ENCODE measurements at places on chromosomes 7 and 10.

- DNase-seq = no peak
These were observed 22.6 kb downstream of the BICC1 start for GRCh38 chr10:58535311-58535710.

DNA sequence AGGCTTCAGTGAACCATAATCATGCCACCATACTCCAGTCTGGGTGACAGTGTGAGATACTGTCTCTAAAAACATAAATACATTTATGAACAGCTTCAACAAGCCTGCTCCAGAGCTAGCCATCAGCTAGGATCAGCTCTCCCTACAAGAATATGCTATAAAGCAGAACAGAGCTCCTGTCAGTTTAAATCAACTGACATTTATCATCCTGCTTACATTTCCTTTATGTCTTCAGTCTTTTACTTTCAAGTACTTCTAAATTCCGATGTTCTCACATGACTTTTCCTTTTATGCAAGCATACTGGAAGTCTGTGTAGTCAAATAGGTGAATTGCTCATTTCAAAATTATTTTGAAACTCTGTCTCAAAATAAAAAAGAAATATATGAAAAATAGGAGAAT lies 64.6 kb downstream of the COA1 start:
- DNase-seq = no peak

- DNase-seq = no peak
These were observed 240.4 kb upstream of the PPP2R2D start for GRCh38 chr10:131660427-131660826.

DNA sequence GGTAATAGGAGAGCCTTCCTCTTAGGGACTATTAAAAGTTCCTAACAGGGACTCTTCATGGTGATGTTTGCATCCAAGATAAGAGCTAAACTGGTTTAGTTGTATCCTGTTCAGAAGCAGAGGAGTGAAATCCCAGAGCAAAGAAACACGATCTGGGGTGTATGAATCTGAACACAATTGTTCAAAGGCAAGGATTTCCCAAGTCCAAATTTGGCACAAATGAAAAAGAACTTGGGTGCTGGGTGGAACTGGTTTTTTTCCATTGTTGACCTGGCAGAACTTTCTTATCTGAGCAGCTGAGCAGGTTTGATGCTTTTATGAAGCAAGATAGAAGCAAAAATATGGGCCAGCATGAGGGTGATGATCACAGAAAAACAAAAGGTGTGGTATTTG lies 6.0 kb downstream of the AGFG2 start:
- no peak for DNase-seq

GRCh38 chr7:25596443-25596842 lies 368.2 kb upstream of the NPVF start:
- DNase-seq = no peak

- no peak for DNase-seq
These were observed 47.7 kb upstream of the MKRN1 start for GRCh38 chr7:140526787-140527664.

- DNase-seq = no peak
These were observed 3.0 kb downstream of the SMARCD3 start for GRCh38 chr7:151245360-151246101.

GRCh38 chr10:48450233-48450740 lies 143.8 kb downstream of the MAPK8 start:
- DNase-seq = no peak

DNA sequence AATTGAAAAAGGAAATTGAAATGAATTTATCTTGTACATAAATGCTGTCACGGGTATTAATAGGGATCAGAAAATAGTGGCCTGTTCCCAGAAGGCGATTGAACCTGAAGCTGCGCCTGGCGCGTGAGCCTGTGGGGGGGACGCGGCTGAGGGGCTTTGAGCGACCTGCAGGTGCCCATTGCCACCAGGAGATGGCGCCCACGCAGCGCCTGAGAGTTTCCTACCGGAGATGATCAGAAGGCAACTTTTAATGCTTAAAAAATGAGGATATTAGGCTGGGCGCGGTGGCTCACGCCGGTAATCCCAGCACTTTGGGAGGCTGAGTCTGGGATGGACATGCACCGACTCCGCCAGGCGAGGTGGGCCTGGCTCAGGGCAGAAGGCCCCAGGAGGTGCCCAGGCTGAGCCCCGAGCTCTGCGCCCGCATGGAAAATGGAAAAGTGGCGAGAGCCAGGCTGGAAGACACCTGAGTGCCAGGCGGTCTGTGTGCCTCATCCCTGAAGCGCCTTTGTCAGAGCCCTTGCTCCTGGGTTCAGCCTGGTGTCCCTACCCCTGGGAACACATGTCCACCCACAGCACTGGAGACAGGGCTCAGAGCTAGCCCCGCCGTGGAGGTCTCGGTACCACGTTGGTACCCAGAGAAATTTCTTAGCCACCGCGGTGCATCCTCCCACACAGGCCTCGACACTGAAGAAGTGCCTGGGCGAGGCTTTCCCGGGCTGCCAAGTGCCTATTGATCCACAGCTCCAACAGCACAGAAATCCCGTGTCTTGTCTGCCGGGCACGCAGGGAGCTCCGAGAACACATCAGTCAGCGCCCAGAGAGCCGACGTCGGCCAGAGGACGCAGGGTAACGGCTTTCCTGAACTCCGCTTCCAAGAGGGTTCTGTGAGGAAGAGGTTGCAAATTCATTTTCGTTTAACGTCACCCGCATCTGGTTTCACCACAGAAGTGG lies 117.4 kb downstream of the INPP5A start:
- peak; percentile 21 for DNase-seq

- no peak for DNase-seq
These were observed 6.3 kb downstream of the TMEM243 start for GRCh38 chr7:87213252-87213651.

DNA sequence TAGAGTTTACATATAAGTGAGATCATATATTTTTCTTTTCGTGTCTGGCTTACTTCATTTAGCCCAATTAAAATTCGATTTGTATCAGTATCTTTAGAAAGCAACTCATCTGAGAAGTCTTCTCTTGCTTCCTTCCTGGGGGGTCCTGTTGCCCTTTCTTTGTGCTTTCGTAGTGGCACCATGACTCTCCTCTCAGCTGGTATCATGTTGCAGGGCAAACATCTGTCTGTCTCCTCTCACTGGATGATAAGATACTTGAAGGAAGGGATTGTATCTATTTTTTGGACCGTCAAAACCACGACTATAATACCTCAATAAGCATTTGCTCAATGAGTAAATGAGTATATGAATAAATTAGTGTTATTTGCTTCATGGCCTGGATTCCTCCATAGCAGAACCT lies 382.5 kb upstream of the SORCS1 start:
- no peak for DNase-seq

DNA sequence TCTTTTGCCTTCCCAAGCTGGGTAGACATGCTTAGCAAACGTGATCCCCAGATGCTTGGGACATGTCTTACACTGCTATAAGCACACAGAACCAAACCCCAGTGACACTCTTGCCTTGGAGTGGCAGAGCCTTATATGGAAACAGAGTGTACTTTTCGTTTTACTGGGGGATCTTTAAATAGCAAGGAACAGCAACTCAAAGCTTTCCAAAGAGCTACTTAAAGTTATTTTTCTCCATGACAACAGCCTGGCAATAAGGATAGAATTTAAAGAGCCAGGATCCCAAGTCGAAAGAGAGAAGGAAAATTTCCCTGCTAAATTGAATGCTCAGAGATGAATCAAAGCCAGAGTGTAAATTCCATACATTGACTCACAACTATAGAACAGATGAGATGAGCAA lies 67.8 kb downstream of the ZNF365 start:
- DNase-seq = no peak

- no peak for DNase-seq
These were observed 41.0 kb downstream of the UBE2H start for GRCh38 chr7:129911790-129912189.

- no peak for DNase-seq
These were observed 36.9 kb downstream of the STK32C start for GRCh38 chr10:132270721-132271457.

DNA sequence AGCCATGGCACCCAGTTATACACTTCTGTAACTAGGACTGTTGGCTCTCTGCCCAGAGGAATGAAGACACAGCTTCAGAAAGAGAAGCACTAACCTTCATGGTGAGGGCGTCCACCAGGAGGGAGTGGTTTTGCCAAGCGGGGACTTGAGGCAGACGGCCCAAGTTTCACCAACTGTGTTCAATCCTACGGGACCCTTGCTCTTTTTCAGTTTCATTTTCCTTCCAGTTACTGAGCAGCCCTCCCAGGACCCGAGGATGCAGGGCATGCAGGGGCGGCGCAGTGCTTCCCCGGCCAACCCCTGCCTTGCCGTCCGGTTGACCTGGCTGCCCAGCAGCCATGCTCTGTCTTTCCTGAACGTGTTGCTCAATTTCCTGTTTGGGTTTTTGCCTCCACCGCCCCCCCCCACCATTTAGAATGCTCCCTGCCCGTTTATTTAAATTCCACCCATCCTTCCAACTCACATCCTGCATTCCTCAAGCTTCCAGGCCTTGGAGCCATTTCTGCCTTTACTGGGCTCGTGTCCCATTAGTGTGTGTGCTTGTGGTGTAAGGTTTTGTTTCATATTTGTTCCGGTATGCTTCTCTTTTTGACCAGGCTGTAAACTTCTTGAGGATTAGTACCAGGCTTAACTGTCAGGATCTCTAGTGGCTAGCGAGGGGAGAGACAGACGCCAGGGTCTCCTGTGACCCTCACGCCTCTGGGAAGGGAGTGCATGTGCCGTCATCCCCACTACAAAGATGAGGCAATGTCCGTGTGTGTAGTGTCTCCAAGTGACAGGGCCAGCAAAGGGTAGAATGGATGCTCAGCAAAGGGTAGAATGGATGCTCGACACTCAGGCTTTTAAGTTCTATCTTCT lies 31.6 kb downstream of the IL15RA start:
- DNase-seq = no peak

- no peak for DNase-seq
These were observed 210.7 kb upstream of the MDFIC start for GRCh38 chr7:114711241-114711640.

DNA sequence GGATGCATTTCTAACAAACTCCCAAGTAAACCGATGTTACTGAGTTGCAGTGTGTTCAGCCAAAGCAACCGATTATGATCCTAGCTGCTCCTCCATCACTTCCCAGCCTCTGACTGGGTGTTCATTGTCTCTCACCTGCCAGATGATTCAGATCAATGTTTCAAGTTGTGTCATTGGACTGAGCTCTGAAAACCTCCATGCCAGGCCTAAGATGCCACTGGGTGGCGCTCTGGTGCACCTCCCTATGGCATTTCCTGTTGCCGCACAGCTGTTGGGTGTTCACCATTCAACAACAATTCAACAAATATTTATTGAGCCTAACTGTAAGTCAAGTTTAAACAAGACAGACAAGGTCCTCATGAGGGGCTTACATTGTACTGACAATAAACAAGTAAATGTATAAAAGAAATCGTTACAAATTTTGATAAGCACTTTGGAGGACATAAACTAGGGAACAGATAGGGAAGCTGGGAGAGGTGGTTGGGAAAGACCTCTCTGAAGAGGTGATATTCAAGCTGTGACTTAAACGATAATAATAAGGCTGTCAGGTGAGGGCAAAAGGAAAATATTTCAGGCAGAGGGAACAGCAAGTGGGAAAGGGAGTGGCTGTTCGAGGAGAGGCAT lies 22.8 kb downstream of the RGR start:
- DNase-seq = peak; percentile 13

- DNase-seq = no peak
These were observed 129.9 kb downstream of the IPMK start for GRCh38 chr10:58137813-58138212.

- DNase-seq = no peak
These were observed 181.1 kb upstream of the NAMPT start for GRCh38 chr7:106465704-106466468.

- DNase-seq = no peak
These were observed 1.0 kb downstream of the POLM start for GRCh38 chr7:44081266-44081748.

- DNase-seq = no peak
These were observed 71.2 kb upstream of the DUSP5 start for GRCh38 chr10:110426294-110427181.

DNA sequence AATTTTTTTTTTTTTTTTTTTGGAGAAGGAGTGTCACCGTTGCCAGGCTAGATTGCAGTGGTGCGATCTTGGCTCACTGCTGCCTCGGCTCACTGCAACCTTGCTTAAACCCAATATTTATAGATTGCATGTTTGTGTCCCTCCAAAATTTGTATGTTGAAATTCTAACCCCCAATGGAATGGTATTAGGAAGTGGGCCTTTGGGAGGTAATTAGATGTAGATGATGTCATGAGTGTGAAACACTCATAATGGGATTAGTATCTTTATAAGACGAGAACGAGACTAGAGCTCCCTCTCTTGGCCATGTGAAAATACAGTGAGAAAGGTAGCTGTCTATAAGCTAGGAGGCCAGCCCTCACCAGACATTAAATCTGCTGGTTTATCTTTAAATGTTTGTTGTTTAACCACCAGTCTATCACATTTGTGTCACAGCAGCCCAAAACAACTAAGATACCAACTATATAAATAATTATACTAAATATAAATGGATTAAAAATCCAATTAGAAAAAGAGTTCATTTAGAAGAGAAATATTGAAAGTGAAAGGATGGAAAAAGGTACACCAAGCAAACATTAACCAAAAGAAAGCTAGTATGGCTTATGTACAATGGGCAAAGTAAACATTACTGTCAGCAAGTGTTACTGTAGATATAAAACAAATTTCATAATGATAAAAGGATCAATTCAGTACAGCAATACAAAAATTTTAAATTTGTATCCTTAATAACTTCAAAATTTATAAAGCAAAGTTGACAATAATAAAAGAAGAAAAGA lies 9.3 kb downstream of the TCAF1 start:
- no peak for DNase-seq

- no peak for DNase-seq
These were observed 2.8 kb downstream of the EFCAB10 start for GRCh38 chr7:105578496-105578895.

- DNase-seq = no peak
These were observed 808.9 kb downstream of the CCSER2 start for GRCh38 chr10:85137253-85137652.

DNA sequence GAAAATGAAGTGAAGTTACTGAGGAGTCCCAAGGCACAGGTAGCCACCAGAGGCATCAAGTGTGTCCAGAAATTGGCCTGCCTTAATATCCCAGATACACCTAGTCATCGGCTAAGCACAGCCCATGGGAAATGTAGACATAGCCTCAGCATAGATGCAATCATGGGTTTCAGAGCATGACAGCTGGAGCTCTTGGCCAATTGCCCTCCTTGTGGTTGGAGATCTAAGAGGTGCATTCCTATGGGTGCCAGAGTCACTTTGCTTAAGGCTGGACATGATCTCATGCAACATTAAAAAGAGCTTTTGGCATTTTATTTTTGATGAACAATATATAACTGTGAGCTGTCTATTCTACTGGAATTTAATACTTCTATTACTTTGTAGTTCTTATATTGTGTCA lies 758.0 kb upstream of the LRRTM3 start:
- no peak for DNase-seq

DNA sequence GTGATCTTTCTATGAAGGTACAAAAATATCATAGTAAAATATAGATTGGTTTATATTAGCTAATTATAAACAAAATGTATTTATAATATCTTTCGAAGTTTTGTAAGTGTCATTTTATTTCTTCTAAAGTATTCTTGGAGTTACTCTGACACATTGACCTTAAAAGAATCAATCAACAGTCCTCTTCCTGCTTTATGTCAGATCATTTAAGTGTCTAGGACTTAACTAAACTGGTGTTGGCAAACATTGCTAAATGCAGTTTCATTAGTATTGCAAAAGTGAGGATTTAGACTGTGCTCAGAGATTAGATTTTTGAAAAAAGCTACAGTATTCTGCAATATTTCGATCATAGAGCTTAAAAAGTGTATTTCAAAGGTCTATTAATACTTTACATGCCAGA lies 10.3 kb downstream of the GLCCI1 start:
- DNase-seq = no peak

GRCh38 chr10:124349231-124349995 lies 69.3 kb downstream of the OAT start:
- no peak for DNase-seq

All from stimulated activated CD8-positive, alpha-beta memory T cell treated with anti-CD3 and anti-CD28 coated beads, Interleukin-4, amount 100 ng/mL, for 4 hours (primary cell).